T-helper 1 cell (primary cell): ENCODE measurements at places on chromosomes 12 and 14.
A peak's percentile ranks its signal among the peaks of the same experiment; 100 is the strongest.

- no peak for DNase-seq
Observed at GRCh38 chr14:95811813-95812212, 64.8 kb upstream of the TUNAR start.

- DNase-seq, result no peak
Observed at GRCh38 chr12:43241986-43242385, 310.0 kb downstream of the ADAMTS20 start.

- no peak for DNase-seq
Observed at GRCh38 chr12:3137268-3137781, 60.1 kb downstream of the TSPAN9 start.

DNA sequence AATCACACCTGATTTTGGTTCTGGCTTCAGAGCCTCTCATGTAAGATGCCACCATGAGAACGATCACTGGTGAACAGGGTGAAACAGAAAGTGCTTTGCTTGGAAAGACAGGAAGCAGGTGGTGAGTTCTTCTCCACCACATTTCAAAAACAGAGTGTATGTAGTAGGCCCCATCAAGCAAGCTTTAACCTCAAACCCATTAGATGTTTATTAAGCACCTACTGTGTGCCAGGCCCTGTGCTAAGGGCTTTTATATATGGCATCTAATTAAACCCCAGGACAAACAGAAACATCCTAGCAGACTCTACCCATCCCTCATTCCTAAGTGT, 47.8 kb upstream of the MED13L start:
- peak; percentile 81 for DNase-seq

- no peak for DNase-seq
Observed at GRCh38 chr14:102293781-102294180, 11.2 kb downstream of the MOK start.

DNA sequence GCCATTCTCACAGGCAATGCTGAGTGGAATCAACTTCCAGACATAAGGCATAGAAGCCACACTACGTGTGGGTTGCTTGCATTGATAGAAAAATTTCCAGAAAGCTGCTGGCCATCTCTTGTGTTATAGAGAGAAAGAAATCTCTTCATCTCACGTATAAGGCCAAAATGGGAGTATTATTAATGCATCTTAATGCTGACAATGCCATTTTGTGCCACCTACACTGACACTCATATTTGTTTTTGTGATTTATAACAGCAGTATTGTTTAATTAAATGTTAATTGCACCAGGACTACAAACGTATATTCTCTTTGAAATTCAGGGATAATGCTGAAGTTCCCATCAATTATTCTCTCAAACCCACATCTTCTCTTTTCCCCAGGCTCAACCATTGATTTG, 56.1 kb upstream of the TMEM132D start:
- DNase-seq, result no peak

- no peak for DNase-seq
Observed at GRCh38 chr12:4714879-4715278, 5.3 kb upstream of the GALNT8 start.

- DNase-seq, result no peak
Observed at GRCh38 chr12:66041651-66042363, 88.7 kb downstream of the LLPH start.

- DNase-seq, result no peak
Observed at GRCh38 chr12:91007531-91008290, 2.9 kb upstream of the EPYC start.

GRCh38 chr12:86713121-86713520, 456.9 kb upstream of the MGAT4C start:
- no peak for DNase-seq

DNA sequence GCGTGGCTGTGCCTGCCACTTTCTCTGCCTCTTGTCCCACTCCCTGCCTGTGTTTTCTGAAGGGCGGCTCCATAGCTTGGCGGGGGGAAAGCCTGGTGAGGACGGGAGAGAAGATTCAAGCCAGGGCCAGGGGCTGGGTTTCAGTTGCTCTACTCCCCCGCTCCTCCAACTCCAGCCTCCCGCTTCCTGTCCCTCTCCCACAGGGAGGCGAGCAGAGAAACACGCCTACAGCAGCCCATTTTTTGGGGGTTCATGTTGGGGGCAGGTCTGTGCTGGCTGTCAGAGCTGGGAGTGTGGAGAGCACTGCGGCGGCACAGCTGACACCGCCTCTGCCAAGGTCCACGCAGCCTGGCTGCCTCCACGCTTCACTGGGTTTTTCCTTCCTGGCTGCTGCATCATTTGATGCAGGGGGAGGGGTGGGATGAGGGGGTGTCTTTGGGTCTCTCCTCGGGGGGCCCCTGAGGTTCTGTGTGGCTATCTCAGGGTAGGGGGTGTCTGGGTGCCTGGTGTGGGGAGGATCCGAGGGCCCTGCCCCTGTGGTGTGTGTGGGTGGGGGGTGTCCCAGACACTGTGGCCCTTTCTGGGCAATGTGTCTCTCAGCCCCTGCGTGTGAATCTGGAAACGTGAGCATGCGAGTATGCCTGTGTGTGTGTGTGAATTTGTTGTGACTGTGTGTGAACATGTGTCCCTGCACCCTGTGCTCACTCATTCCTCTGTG, 10.7 kb upstream of the KRT80 start:
- no peak for DNase-seq

GRCh38 chr12:68856510-68856909, 48.5 kb downstream of the MDM2 start:
- no peak for DNase-seq

DNA sequence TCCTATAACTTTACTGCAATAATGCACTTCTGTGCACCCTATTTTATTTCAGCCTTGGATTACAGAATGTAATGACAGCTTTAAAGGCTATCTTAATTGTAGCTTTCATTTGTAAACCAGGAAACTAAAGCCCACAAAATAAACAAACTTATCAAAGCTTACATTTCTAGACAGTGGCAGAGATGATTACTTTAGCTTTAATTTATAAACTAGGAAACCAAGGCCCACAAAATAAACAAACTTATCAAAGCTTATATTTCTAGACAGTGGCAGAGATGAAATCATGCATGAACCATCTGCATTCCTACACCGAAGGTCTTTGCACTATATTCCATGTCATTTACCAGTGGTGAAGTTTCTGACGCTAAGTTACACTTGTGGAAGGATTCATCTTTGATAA, 74.4 kb downstream of the PRKD1 start:
- no peak for DNase-seq

DNA sequence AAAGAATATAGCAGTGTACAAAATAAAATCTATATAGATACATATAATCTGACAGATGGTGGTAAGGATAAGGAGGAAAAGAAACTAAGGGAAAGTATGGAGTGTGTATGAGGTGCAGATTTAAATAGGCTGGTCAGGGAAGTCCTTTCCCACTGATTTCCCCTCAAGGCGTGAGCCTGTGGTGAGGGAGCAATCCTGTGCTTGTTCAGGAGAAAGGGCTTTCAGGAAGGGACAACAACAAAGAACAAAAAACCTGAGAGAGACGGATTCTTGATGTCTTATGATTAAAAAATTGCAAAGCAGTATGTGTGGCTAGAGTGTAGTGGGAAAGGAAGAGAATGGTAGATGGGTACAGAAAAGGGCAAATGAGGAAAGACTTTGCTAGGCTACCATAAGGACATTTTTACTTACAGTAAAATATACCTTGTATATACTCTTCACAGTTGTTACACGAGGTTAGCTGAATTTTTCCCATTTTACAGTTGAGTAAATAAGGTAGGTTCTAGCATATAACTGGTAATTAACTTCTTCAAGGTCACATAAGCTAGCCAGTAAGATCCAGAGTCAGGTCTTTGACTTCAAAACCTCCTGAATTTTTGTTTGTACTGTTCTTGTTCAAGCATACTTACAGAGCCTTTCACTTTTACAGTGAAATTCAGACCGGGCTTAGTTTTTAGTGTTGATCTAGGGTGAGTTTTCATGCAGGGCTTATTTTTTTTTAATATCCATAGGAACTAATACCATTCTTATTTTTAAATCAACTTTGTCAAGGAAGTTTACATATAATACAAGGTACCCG, 15.6 kb downstream of the CNOT2 start:
- DNase-seq, result no peak

- DNase-seq, result no peak
Observed at GRCh38 chr12:51471111-51471864, 46.7 kb downstream of the SLC4A8 start.

- DNase-seq, result no peak
Observed at GRCh38 chr12:75822416-75822815, 209.2 kb downstream of the PHLDA1 start.

DNA sequence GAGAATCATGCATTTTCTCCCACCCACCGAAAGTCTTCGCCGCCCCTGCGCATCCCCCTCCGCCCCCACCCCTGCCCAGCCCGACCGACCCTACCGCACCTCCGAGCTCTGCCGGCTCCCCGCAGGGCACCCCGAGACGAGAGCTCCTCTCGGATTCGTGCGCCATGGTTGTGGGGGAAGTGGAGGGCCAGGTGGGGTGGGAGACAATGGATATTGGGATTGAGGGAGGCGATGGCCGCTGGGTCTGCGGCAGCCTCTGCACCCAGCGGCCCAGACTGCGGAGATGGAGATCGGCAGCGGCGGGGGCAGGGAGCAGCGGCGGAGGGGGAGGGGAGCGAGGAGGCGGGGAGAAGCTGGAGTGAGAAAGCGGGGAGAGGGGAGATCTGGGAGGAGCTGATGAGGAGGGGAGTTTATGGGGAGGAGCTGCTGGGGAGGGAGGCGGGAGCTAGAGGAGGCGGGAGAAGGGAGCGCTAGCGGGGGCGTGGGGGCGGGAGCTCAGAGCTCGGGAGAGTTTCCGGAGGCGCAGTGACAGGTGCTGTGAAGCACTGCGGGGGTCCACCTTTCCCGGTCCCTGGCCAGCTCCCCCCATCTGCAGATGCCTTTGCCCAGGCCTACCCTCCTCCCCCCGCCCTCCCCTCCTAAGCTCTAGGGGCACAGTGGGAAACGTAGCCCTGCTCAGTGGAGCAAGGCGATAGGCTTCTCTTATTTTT, at the start of gene SALL2:
Gene SALL2, minus strand, starts transcription at position 385 of the 710 bp plus-strand sequence. Its CDS starts 219 bp downstream, at position 166.
- DNase-seq, result peak; percentile 58

- DNase-seq, result no peak
Observed at GRCh38 chr14:36019126-36019525, 157.4 kb downstream of the PTCSC3 start.

- no peak for DNase-seq
Observed at GRCh38 chr14:77790566-77791224, 9.2 kb upstream of the ADCK1 start.

- no peak for DNase-seq
Observed at GRCh38 chr12:45269412-45269751, 53.5 kb downstream of the ANO6 start.

GRCh38 chr12:39314547-39314946, 128.4 kb downstream of the KIF21A start:
- no peak for DNase-seq

DNA sequence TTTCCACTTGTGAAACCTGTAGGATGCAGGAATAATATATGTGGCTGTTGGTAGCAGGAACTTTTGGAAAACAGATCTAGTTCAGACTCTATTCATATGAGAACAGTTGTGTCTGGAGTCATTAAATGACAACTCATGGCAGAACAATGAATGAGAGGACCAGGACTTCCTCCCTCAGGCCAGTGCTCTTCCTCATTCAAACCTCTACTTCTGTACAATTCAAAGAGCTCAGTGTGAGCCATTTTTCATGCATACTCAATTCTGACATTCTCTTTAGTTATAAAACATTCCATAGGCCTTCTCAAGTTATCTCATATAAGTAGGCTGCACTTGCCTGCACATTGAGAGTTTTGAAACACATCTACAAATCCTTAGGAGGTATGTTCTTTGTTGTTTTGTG, 1526.6 kb upstream of the FLRT2 start:
- no peak for DNase-seq

DNA sequence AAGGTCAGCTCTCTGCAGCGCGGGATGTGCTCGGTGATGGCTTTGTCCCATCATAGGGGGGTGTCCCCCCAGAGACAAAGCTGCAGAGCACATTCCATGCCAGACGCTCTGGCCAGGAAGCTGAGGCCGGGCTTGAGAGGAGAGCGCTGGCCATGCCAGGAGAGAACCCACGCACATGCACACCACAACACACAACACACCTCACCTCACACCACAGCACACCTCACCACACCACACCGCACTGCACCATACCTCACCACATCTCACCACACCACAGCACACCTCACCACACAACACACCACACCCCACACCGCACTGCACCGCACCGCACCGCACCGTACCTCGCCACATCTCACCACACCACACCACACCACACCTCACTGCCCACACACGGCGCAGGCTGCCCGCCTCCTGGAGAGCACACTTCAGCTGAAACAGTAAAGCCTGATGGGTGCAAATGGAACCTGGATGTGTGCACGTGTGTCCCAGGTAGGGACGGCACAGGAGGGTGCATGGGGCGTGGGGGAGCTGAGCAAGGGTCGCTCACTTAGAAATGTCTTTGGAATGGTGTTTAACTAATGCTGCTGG, 10.8 kb downstream of the ANKRD9 start:
- no peak for DNase-seq

GRCh38 chr12:19960527-19960926, 407.8 kb upstream of the PDE3A start:
- no peak for DNase-seq

- no peak for DNase-seq
Observed at GRCh38 chr12:31298922-31299321, 27.0 kb downstream of the SINHCAF start.

GRCh38 chr12:76883151-76883550, 4.3 kb upstream of the CSRP2 start:
- DNase-seq, result no peak

DNA sequence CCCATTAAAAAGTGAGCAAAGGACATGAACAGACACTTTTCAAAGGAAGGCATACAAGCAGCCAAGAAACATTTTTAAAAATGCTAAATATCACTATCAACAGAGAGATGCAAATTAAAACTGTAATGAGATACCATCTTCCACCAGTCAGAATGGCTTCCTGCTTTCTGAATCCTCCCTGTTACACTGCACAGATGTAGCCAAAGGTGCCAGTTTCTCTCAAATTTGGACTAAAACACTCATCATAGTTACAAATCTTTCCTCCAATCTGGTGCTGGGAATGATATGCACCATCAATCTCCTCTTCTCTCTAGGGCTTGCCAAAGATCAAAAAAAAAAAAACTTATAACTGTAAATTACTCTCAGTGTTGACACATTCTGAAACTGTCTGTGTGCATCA, 311.8 kb upstream of the CLEC14A start:
- DNase-seq, result no peak

- DNase-seq, result no peak
Observed at GRCh38 chr12:116552773-116553373, 6.3 kb upstream of the MAP1LC3B2 start.

GRCh38 chr12:64609536-64610078, 688 bp upstream of the RASSF3 start:
- DNase-seq, result no peak

- DNase-seq, result no peak
Observed at GRCh38 chr14:21680072-21680471, 6.5 kb upstream of the OR4E1 start.
